ENCODE measurements at places on chromosomes 2 and 18.

- no peak for DNase-seq
These were observed 159.3 kb upstream of the REV1 start for GRCh38 chr2:99648906-99649789.

DNA sequence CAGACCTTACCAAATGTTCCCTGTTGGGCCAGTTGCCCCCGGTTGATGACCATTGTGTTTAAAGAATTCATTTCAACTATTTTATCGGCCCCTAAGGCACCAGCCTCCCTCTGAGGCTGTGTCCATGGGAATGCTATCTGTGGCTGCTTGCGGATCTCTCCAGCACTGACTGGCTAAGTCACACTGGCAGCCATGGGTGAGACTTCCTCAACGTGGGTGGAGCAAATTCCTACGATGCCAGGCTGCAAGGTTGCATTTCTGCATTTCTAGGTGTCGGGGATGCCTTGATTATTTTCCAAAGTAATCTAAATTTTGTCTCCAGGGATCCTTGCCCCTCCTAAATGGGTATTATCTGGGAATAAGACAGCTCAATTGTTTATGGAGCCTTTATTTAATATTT lies 6.2 kb downstream of the CXCR4 start:
- DNase-seq, result no peak

DNA sequence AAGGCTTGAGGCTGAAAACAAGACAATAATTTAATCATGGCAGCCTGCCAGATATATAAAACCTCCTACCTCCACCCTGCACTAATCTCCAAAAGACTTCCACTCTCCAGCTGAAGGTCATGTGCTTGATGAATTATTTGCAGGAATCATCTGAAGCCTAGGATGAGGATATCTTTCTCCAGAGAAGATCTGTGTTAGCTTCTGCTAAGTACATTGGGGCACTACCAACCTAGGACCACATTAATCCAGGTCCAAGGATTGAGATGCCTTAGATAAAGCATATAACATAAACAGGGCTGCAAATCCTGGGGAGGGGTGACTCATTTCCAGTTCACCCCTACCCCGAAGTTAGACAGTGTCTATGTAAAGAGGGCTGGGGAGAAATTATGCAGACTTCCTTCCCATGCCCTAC lies 80.5 kb upstream of the FRZB start:
- DNase-seq, result no peak

DNA sequence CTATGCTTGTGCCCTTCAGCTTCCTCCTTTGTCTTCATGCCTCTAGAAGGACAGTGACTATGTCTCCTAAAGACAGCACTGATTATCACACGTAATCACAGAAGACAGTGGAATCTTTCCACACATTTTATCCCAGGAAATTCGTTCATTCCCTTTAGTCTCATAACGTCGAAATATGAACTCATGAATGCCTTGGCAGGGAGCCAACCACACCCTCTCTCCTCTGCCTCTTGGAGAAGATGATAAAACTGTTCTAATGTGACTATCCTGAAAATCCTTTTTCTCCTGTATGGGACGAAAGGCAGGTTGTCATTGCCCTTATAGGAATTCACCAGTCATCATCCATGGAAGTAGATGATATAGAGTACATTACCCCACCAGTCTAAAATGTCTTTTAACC lies 726.6 kb upstream of the FANCL start:
- no peak for DNase-seq

DNA sequence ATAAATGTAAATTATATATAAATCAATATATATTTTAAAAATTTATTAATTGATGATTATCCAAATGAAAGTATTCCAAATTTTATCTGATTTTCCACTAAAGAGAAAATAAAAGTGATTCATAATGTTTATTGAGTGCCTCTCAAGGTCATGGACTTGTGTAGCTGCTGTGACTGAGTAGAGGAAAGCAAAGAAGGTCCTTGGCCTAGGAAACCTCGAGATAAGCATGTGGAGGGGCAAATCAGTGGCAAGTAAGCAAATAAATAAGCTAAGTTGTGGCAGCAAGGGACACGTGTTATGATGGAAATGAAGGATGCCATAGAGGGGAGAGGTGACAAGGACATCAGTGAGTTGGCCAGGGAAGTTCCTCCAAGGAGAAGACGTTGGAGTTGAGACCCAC lies 866.1 kb upstream of the ID2 start:
- no peak for DNase-seq

- no peak for DNase-seq
These were observed 946 bp upstream of the AGAP1 start for GRCh38 chr2:235492850-235493344.

DNA sequence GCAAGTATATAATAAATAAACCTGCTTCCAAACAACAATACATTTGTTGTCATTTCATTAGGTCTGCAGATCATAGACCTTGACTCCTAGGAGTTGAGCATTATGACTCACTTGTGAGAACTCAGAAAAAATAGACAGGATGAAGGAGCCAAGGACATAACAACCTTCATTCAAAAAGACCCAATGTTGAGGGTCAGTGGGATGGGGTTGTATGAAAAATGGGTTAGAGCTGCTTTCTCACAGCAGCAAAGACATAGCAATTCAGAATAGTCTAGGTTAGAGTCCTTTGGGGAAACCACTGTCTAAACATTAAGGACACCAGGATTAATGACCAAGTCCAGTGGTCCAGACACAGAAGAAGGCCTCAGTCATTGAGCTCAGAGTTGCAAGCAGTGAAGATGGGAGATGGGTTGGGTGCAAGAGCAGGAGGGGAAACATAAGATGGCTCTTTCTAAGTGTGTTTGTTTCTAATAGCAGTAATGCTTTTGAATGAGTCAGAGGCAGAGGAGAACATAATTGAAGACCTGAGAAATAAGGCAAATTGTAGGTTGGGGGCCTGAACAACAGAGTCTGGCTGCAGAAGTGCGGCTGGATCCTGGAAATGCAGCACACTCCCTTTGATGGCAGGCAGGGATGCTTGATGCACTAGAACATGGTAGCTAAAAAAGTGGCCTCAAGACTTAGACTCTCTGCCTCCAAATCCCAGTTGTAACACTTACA lies 3.7 kb upstream of the SERPINB10 start:
- DNase-seq, result no peak

DNA sequence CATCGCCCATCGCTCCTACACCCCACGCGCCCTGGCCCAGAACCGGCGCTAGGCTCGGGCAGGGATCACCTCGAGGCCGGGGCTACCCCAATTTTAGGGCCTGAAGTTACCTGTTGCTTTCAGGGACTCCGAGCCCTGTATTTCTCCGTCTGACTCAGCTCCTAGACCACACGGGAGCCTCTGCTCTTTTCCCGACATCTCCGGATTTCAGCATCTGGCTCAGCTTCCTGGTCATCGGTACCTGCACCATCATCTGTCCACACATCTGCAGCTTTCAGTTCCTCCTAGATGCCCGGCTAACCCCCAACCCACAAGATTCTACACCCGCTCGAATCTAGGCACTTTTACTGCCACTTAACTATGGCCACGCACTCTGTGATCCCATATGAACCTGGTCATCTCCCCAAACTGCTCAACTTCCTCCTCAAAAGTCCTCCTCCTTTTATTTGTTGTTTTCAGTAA lies 12.1 kb upstream of the HMSD start:
- no peak for DNase-seq

GRCh38 chr2:70905443-70906421 lies 30.0 kb upstream of the ATP6V1B1 start:
- DNase-seq, result no peak

DNA sequence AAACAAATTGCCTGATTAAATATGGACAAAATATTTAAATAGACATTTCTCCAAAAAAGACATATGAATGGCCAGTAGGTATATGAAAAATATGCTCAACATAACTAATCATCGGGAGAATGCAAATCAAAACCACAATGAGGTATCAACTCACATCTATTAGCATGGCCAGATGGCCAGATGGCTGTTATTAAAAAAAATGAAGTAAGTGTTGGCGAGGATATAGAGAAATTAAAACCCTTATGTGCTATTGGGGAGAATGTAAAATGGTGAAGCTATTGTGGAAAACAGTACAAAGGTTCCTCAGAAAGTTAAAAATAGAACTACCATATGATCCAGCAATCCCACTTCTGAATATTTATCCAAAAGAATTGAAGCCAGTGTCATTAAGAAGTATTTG lies 272.3 kb upstream of the ZNF804A start:
- DNase-seq, result no peak

Measured in CD4-positive, alpha-beta T cell treated with Interleukin-10 for 1 hour (primary cell).